ENCODE measurements at places on chromosomes 1 and 21.

DNA sequence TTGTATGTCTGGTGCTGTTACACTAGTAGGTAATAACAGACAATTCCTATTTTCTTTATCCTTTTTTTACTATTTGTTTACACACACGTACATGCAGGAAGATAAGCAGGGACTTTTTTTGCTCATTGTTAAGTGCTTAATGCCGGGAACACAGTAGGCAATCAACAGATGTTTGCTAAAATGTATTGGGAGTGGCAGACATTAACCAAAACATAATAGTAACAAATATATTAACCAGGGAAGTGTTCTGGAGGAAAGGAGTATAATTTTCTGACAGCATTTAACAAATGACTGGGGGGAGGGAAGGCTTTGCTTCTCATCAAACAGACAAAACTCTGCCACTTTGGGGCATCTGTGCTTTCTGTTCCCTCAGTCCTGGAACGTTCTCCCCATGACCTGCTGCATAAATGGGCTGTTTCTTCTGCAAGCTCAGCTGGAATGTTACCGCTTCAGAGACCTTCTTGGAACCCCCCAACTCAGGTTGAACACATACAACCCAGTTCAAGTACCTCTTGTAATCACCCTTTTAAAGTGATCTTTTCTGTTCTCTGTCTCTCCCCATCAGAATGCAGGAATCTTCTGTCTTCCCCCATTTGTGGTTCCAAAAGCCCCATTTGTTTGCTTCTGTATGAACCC lies 2.1 kb downstream of the CR1L start:
- DNase-seq: no peak

DNA sequence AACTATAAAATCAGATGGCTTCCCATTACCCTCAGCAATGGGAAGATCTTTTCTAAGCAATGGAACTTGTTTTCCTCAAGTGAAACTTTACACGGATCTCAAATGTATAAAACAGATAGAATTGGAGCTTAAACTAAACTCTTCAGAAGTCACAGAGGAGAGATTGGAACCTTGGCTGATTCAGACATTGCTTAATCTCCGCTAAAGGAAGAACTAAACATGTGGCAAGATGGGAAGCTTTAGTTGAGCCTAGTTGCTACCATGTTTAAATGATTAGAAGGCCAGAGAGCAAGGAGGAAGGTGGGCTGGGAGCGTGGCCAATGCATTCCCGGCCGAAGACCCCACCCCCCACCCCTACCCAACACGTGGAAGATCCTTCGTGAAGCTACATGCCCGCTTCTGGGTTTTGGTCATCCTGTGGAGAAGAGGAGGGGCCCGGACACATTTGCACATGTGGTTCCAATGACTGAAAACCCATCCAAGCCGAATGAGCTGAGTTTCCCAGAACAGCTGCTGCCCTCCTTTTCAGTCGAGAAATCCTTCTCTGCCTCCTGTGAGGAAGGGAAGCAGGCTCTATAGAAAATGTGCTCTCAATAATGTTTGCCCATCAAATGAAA lies 164.3 kb downstream of the MIS18A start:
- DNase-seq: no peak

DNA sequence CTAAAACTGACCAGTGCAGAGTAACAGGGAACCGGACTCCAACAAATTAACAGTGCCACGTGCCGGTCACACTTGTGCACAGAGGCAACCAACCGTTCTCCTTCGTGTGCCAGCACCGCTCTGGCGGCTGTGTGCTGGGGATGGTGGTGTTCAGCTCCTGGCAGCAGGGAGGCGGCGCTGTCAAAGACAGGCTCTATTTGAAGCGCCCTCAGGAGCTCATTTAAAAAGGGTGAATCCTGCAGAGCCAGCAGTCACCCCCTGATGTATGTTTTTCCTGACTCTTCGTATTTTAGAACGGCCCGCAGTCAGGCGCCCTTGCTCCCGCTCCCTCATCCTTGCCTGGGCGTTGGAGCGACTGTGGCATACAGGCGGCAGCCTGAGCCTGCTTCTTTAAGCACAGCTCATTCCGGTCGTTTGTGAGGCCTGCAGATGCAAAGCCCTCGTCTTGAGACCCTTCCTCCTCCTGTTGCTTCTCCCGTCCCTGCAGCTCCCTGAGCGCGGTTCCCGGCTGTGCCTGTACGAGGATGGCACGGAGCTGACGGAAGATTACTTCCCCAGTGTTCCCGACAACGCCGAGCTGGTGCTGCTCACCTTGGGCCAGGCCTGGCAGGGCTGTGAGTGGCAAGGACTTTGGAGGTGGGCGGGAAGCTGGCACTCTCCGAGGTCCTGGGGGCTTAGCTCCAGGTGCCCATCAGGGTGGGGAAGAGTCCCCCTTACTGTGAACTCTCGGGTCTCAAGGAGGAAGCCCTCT lies 1.1 kb downstream of the DFFB start:
- DNase-seq: no peak

DNA sequence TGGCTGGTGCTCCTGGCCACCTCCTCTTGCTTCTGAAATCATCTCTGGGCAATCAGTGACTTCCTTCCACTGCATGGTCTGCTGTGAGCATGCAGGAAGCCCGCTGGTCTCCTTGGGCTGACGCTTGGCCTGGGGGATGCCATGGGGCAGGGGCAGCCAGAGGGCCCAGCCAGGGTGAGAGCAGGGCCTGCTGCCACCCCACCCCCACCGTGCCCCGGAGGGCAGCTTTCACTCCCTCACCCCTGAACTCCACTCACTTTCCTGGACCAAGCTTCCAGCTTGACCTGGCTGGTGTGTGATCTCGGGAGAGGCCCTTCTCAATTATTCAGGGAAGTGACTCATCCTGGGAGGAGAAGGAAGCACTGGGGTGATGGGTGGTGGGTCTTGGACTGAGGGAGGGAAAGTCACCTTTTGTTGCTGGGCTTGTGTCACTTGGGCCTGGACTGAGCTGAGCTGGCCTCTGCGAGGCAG lies 270.2 kb upstream of the CSF3R start:
- DNase-seq: no peak

DNA sequence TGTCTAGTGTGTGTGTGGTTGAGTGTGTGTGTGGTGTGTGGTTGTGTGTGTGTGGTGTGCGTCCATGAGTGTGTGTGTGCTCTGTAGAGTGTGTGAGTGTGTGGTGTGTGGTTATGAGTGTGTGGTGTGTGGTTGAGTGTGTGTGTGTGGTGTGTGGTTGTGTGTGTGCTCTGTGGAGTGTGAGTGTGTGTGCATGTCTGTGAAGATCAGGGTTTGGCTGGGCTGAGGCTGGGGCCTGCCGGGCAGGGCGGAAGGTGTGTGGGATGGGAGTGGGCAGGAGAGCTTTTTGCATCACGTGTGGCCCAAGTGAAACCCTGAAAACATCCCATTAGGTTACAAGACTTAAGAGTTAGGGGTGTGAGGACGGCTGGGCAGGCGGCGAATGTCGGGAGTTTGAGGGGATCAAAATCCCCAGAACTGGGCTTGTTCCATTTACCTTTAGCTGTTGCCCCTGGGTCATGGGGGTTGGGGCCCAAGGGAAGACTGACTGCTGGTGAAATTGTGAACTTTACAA lies 2.9 kb upstream of the FCMR start:
- no peak for DNase-seq

DNA sequence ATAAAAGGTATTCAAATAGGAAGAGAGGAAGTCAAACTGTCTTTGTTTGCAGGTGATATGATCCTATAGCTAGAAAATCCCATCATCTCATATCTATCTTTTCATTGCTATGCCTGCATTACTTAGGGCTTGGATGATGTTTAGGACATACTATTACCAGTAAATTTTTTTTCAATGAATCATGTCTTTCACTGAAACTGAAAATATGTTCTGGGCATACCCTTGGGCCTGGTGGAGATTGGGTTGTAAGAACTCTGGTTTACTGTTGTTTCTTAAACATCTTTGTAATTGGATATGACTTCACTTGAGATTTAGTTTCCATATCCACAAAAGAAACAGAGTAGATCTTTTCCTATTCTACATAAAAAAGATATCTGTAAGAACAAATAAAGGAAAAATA lies 502.2 kb upstream of the PRMT6 start:
- DNase-seq: no peak

- DNase-seq: no peak
Measured at GRCh38 chr1:207805841-207806421, 54.1 kb downstream of the CD46 start.

- DNase-seq: no peak
Measured at GRCh38 chr1:18384471-18384870, 96.3 kb upstream of the KLHDC7A start.

- no peak for DNase-seq
Measured at GRCh38 chr1:210707300-210708240, 378.9 kb downstream of the HHAT start.

DNA sequence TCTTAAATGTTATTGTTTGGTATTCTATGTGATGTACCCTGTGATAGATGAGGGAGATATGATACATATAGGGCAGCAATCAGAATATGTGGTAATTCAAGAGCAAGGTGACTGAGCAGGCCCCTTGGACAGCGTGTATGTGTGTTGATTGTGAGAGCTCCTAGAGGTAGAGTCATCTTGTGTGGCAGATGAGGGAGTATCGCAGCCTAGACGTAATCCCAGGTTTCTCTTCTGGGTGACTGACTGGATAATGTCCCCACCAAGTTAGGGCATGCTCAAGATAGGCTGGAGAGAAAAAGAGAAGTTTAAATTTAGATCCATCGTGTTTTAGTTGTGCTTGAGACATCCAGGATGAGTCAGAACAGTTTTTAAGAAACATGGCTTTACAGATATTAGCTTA lies 185.3 kb downstream of the ZP4 start:
- DNase-seq: no peak

GRCh38 chr1:202056644-202057334 lies 46.4 kb downstream of the ELF3 start:
- no peak for DNase-seq

DNA sequence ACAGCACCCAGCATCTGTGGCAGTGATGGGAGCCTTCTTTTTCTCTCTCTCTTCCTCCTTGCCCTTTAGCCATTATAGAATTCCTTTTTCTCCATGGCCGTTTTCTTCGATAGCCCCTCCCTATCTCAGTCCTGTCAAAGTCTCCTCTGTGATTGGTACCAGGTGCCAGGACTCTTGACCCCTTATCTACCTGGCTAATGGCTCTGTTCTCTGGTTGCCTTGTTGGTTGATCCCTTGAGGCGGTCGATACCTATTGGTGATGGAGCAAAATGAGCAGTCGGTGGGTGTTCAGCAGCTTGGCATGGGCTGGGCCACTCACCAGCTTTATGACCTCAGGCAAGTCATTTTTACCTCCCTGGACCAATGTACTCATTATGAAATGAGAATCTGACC lies 2.0 kb downstream of the ATF3 start:
- DNase-seq: no peak

DNA sequence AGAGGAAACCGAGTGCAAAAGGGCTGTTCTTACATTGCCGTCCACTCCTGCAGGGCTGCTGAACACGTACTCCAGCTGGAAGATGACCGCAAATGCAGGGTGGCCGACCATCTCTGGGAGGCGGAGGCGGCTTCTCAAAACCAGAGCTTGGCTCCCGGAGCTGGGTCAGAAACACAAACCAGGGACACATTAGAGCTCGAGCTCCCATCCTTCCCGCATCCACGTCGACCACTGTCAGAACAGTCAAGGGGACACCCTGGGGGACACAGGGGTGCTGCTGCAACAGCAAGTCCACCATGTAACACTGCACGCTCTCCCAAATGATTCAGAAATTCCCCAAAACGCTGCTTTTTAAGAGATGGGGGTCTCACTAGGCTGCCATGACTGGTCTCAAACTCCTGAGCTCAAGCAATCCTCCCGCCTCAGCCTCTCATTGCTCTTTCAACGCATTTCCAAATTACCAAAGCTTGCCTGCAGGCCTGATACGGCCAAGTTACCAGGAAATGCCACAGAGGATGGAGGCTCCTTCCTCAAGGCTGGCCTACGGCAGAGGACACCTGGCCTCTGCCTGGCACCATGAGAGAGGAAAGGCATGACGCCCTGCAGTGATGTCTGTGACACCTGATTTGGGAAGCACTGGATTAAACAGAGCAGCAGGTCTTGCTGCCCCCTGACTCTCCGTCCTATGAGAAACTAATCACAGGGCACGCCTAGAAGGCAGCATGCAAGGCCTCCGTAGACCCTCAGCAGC lies 45.0 kb downstream of the NPHP4 start:
- no peak for DNase-seq

DNA sequence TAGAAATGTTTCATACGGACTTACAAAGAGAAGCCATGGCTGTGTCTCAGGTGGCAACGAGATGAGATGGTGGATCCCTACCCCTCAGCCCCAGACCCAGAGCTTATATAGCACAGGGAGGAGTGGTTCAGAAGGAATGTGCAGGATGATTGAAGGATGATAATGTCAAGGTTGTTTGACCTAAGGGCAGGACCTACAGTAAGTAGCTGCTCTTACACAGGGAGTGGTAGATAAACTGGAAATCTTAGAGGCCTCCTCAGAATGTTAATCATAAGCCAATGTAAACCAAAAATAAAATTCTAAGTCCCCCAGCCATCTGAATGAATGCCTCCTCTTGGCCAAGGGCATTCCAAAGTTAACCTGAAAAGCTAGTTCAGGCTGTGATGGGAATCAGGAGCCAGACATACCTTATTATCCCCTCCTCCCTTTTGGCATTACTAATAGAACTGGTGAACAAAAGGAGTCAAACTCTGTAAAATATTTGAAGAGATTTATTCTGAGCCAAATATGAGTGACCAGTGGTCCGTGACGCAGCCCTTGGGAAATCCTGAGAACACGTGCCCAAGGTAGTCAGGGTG lies 45.8 kb upstream of the PDE9A start:
- DNase-seq: no peak

- DNase-seq: no peak
Measured at GRCh38 chr1:181778640-181779260, 282.8 kb downstream of the ZNF648 start.

- DNase-seq: peak; percentile 27
Measured at GRCh38 chr1:155591770-155592169, 18.2 kb upstream of the MSTO1 start.

DNA sequence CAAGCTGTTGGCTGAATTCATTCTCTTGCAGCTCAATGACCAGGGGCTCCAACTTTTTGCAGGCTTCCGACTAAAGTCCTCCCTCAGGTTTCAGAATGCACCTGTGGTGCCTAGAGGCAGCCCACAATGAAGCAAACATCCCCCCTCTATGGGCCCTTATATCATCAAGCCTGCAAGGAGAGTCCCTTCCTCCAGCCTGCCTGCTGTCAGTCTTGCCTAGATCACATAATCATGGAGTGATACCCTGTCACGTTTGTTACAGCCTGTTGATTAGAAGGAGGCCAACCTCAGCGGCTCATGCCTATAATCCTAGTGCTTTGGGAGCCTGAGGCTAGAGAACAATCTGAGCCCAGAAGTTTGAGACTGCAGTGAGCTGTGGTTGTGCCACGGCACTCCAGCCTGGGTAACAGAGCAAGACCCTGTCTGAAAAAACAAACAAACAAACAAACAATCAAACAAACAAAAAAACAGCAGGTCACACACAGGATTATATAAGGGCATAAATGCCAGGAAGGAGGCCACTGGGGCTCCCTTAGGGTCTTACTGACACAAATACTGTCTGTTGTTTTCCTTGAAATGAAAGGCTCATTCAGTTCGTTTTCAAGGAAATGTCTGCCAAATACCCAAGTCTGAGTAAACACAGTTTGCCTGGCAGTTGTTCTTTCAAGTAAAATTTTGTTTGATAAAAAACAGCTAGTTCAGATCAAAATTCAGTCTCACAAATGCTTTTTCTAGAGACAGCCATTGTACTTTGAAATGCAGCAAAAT lies 4.7 kb upstream of the SPRR3 start:
- no peak for DNase-seq
